Osteocyte (in vitro differentiated cells): ENCODE measurements at places on chromosomes 16 and 17. TPM values are rescaled to one million over a fixed set of nuclear protein-coding genes. Genes with fewer than 3 reads are reported as not detected.

The CA5A gene
- total RNA-seq: not detected in 2 replicates

The NPIPA8 gene
- 0.39 and 0.56 TPM in 2 replicates for total RNA-seq

The BMERB1 gene
- 47.5 and 47.9 TPM in 2 replicates for total RNA-seq

The NPW gene
- 4.1 and 4.4 TPM in 2 replicates for total RNA-seq

The HLF gene
- total RNA-seq: 0.51 and 0.65 TPM in 2 replicates

The PSMD11 gene
- total RNA-seq: 81.6 and 85.0 TPM in 2 replicates

The PLD6 gene
- 0.81 and 1.3 TPM in 2 replicates for total RNA-seq

The NPIPA3 gene
- total RNA-seq: 1.2 TPM in 1 of 2 replicates, not detected in the other

The SGCA gene
- total RNA-seq: 12.0 and 13.0 TPM in 2 replicates

The CDH15 gene
- total RNA-seq: 0.13 and 0.35 TPM in 2 replicates

The SLC5A10 gene
- total RNA-seq: not detected in 2 replicates

The MFSD11 gene
- 33.0 and 34.7 TPM in 2 replicates for total RNA-seq

The CDH1 gene
- 0.21 TPM in 1 of 2 replicates, not detected in the other for total RNA-seq

The SPATA32 gene
- total RNA-seq: 0.18 TPM in 1 of 2 replicates, not detected in the other

The BEAN1 gene
- total RNA-seq: 0.39 and 0.97 TPM in 2 replicates

The STAC2 gene
- 0.62 and 0.81 TPM in 2 replicates for total RNA-seq

The MAF gene
- 63.6 and 70.3 TPM in 2 replicates for total RNA-seq

The GLTPD2 gene
- not detected in 2 replicates for total RNA-seq

The USP6 gene
- 0.13 and 0.16 TPM in 2 replicates for total RNA-seq

The PLA2G10 gene
- total RNA-seq: not detected in 2 replicates

The COL1A1 gene
- 25,918 and 28,023 TPM in 2 replicates for total RNA-seq

The APOBR gene
- total RNA-seq: 0.16 TPM in 1 of 2 replicates, not detected in the other

The ASGR2 gene
- not detected in 2 replicates for total RNA-seq

The FOXL1 gene
- total RNA-seq: 6.4 and 9.3 TPM in 2 replicates

The CALCOCO2 gene
- total RNA-seq: 94.4 and 102 TPM in 2 replicates

The KRTAP9-4 gene
- total RNA-seq: not detected in 2 replicates

The HSF5 gene
- total RNA-seq: not detected in 2 replicates

The GAST gene
- not detected in 2 replicates for total RNA-seq

The CTRB2 gene
- total RNA-seq: not detected in 2 replicates

The FBXL16 gene
- total RNA-seq: 0.32 and 0.44 TPM in 2 replicates

The FZD2 gene
- total RNA-seq: 203 and 207 TPM in 2 replicates

The SMIM36 gene
- total RNA-seq: not detected in 2 replicates

The TLCD2 gene
- total RNA-seq: 4.2 and 4.7 TPM in 2 replicates

The CHST5 gene
- 0.27 TPM in 1 of 2 replicates, not detected in the other for total RNA-seq

The PIPOX gene
- 1.1 and 1.6 TPM in 2 replicates for total RNA-seq

The ZNF423 gene
- total RNA-seq: 25.1 and 26.5 TPM in 2 replicates

The SBK1 gene
- 4.9 and 5.0 TPM in 2 replicates for total RNA-seq

The HEATR9 gene
- total RNA-seq: not detected in 2 replicates

The GPRC5C gene
- total RNA-seq: 44.4 and 56.4 TPM in 2 replicates

The GPRC5B gene
- total RNA-seq: 0.46 and 0.76 TPM in 2 replicates

The LITAFD gene
- total RNA-seq: not detected in 2 replicates

The SPATA20 gene
- total RNA-seq: 55.0 and 58.1 TPM in 2 replicates

The ZNF469 gene
- total RNA-seq: 4.1 and 4.6 TPM in 2 replicates

The CCL1 gene
- total RNA-seq: not detected in 2 replicates

The SYT17 gene
- total RNA-seq: not detected in 2 replicates

The HEXIM1 gene
- total RNA-seq: 42.0 and 44.5 TPM in 2 replicates
